ENCODE measurements at places on chromosomes 4 and X.

GRCh38 chr4:8013976-8014726 is 74.5 kb upstream of the AFAP1 start:
- no peak for DNase-seq

DNA sequence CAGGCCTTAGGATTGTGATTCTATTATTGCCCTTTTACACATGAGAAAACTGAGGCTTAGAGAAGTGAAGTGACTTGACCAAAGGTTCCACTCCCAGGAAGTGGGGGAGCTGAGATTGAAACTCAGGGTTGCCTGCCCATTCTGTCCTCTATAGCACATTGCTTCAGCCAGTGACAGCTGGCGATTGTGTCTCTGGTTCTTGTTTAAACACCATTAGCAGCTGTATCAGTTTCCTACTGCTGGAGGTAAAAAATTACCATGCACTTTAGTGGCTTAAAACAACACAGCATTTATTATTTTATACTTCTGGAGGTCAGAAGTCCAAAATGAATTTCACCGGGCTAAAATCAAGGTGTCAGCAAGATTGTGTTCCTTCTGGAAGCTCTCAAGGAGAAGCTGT is 205.8 kb upstream of the MAMLD1 start:
- DNase-seq = no peak

- DNase-seq = no peak
Measured at GRCh38 chr4:108450236-108450898, 170.0 kb upstream of the RPL34 start.

- DNase-seq = peak; percentile 96
Measured at GRCh38 chr4:81631958-81632441, 160.3 kb upstream of the RASGEF1B start.

GRCh38 chrX:29728639-29729038 is 486.7 kb upstream of the MAGEB2 start:
- DNase-seq = no peak

DNA sequence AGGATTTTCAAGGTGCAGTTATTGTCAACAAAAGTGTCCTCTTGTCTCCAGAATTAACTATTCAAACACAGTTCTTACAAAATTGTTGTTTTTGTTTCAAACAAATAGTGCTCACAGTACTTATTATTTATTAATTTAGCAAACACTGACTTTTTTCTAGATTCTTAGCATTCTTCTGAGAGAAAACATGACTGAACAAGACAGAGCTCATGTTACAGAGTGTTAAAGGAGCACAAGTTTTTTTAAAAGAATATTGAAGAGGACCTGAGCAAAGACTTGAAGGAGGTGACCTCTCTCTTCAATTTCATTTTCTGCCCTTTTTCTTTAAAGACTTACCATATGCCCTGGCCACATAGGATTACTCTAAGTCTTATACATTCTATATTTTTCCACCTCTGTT is 2220.3 kb upstream of the AGA start:
- DNase-seq = no peak

GRCh38 chr4:107125496-107125895 is 89.4 kb upstream of the DKK2 start:
- peak; percentile 19 for DNase-seq

DNA sequence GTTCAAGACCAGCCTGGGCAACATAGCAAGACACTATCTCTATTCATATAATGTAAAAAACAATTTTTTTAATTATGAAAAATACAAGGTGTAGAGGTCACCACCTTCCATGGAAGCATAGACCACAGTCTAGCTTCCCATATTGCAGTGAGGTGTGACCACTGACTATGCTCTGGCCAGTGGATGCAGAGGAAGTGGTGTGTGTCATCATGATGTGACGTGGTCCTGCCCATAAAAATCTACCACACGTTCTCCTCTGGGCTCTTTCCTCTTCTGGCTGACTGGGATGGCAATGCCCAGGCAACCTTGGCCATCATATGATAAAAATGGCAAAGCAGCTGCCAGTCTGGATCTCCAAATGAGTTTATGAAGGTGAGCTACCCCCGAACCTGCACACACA is 65.7 kb downstream of the RBM47 start:
- no peak for DNase-seq

GRCh38 chr4:3477750-3478430 is 14.8 kb downstream of the DOK7 start:
- DNase-seq = no peak

GRCh38 chr4:61312526-61312925 is 112.4 kb downstream of the ADGRL3 start:
- DNase-seq = peak; percentile 52

DNA sequence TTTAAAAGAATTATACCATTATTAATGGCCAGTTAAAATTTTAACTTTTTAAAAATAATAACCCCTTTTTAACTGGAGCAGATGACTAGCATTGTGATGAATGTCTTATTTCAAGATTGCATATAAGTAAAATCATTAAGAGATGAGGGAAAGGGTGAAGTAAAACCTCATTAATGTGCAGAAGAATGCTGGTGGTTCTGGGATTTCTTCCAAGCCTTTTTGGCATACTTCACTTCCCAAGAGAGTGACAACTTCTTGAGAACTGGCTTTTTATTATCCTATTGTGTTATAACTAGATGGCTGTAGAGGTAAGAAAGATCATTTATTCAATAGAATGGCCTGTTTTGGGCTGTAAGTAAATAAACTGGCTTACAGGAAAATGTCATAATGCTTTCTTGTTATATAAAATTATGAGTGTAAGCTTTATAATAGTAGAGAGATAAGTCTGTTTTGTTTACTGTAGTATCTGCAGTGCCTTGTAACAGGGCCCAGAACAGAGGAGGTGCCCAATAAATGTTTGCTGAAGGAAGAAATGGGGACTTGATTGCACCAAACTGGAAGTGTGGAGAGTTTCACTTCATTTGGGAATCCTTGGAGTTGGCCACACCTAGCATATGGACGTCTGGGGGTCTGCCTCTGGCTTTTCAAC is 242.9 kb upstream of the PITX2 start:
- peak; percentile 95 for DNase-seq

GRCh38 chrX:703466-703865 is 72.9 kb downstream of the SHOX start:
- DNase-seq = no peak

DNA sequence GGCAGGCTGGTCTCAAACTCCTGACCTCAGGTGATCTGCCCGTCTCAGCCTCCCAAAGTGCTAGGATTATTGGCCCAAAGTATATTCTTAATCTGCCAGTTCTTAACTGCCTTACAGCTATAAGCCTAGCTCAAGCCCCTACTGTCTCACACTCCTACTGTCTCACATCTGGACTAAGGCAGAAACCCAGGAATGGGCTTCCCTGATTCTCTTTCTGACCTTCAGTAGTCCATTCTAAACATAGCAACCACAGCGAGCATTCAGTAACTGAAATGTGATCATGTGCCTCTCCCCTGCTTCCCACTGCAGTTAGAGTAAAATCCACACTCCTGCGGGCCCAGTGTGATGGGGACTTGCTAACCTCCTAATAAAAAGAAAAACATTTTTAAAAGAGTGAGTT is 58.9 kb downstream of the MTMR1 start:
- DNase-seq = no peak

DNA sequence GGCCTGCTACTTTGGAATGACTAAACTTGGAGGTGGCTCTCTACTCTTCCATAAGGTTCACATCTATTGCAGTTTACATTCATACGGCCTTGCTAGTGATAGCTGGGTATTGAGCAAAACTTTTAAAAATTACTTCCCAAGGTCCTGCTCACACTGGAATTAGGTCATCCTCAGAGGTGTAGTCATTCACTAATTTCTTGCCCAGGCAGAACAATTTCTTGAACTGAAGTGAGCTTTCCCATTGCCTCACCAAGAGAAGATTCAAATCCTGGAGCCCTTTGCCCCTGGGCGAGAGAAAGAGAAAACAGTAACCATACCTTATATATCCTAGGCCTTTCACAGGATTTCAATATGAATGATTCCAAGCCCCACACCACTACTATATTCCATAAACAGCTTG is 109.2 kb downstream of the GUCY2F start:
- no peak for DNase-seq

DNA sequence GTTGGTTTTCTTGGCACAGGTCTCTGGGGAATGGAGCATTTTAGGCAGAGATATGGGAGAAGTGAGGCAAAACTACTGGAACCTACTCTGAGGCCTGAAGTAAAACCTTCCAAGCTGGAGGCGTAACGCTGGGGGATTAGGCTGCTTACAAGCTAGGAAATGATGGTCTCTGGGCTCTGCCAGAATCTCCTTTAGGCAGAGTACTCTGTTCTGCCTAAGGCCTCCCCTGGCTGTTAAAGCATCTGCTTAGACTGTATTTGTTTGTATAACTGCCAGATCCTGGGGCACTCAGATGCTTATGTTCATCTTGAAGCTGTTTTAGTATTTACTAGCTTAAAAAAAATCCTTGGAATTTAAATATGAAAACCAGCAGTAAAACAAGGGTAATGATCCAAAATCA is 822.2 kb downstream of the RPA4 start:
- no peak for DNase-seq

DNA sequence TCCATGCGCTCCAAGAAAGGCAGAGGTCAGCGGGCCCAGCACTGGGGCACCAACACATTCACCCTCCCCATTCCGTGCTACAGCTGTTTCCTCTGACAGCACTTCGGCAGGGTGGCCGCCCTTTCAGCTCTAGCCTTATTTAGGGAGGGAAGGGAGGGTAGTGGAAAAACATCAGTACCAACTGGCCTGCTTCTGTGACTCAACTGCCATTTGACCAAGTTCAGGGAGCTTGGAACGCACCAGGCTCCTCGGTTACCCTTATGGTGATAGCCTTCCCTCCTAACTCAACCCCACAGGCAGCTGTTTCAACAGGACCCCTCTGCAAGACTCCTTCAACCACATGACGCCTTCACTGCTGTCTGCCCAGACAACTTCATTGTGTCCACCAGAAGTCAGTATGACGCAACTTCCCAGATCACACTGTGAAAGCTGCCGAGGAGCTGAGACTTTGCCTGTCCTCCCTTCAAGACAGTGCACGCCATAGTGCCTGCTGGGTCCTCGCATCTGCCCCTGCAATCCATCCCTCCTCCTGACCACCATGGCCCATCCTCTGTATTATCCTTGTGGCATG is 132.2 kb downstream of the AFAP1 start:
- DNase-seq = no peak
